ENCODE measurements at places on chromosomes 13 and 19.

DNA sequence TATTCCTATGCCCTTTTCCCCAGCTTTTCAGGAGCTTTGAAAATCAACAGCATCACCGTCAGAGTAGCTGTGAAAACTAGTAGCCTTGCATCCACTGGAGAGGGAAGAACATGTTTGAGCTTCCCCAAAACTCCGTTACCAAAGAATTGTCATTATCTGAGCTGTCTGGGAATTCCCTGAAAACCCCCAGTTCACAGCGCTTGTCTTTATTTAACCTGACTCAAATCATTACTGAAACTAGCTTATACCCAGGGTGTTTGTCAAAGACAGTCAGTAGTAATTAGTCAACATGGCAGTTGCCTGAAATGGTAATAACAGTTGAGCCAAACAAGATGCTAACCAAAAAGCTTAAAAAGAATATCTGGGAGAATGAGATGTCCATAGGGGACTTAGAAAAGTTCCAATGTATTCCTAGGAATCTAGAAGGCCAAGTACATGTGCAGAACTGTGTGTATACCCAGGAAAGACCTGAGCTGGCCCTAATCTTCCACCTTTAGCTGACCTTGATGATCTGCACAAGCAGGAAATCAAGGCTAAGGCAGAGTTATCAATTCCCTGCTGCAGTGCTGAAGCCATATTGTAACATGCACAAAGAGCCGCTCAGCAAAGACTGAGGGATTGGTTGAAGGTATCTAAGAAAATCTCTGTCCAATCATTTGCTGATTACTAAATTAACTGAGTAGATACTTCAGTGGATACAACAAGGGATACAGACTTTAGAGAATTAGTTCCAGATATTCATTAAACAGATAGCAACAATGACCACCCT is 130.8 kb downstream of the KL start:
- no peak for DNase-seq

- DNase-seq = no peak
Measured at GRCh38 chr19:46845959-46846459, 4.6 kb downstream of the AP2S1 start.

DNA sequence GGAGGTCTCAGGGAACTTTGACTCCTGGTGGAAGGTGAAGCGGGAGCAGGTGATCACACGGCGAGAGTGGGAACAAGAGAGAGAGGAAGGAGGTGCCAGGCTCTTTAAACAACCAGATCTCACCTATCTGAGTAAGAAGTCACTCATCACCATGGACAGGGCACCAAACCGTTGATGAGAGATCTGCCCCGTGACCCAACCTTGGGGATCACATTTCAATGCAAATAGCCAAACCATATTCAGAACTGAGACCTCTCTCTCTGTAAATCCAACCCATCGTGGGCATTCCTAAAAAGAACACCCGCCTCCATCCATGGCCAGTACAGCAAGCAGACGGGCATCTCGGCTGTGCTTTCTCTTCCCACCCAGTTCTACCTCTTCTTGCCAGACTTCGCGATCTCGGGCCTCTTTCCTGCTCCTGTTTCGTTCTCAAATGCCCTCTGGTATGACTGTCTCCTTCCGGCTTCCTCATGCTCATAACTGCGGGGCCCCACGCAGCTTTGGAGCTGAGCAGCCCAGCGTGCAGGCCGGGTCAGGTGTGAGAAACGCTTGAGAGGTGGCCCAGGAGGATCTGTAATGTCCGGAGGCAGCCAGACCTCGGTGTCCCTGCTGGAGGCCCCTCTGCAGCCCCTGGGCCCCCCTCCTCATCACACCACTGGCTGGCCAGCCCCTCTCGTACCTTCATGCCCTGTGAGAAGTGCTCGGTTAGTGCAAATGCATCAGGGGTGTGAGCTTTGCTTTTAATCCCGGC is 97.0 kb upstream of the GPR183 start:
- no peak for DNase-seq

DNA sequence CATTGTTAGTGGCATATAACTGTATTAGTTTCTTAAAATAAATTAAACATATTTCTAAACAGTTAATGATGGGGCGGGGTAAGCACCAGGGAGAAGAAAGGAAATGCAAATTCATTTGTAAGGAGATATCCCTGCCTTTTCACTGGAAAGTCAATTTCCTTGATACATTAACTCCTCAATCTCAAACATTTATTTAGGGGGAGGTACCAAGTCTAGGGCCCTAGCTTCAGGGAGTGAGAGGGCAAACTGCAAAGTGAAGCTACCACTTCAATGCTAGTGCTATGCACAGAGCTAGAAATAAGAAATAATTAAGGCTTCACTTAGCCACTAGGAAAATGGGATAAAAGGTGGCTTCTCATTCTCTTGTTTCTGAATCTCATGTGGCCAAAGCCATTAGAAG is 115.3 kb upstream of the FNDC3A start:
- no peak for DNase-seq

DNA sequence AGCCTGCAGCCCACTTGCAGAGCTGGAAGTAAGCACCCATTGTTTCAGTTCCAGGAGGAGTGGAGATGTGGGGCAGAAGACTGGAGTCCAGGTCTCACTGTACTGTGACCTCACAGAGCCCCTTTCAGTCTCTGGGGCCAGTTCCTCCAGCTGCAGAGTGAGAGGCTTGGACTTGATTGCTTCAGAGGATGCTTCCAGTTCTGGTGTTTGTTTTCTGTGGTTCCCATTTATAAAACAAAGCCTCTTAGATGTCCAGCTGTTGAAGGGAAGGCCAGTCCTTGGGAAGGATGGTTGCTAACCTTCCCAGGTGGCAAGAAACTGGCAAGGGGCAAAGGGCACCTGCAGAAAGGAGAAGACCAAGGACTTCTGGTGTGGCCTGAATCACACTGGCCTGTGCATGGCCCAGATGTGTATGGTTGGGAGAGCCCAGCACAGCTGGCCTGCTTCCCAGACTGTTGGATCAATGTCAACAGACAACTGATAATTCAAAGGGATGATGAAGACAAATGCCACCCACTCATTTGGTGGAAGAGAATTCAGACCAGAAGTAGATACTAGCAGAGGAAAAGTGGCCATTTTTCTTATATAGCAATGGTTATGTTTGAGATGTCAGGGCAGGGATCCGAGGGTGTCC is 218.5 kb downstream of the ZNF536 start:
- no peak for DNase-seq

GRCh38 chr13:77918391-77919245 is at the start of gene EDNRB:
TSS of gene EDNRB (minus strand) at chr13:77918831. CDS start at chr13:77918573, 258 bp downstream.
- DNase-seq = no peak

DNA sequence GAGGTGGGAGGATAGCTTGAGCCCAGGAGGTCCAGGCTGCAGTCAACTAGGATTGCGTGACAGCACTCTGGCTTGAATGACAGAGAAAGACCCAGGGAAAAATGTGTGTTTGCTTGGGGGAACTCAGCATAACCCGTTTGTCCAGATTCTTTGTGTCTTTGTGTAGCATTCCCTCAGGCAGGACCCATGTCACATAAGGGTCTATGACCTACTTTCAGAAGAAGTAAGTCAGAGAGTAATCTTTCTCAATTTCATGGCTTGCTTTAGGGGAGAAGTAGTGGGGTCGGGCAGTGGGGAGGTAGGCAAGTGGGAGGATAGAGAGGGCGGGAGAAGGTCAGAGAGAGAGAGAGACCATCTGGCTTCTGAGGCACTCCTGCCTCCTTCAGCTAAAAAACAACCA is 11.9 kb upstream of the PSPC1 start:
- no peak for DNase-seq

DNA sequence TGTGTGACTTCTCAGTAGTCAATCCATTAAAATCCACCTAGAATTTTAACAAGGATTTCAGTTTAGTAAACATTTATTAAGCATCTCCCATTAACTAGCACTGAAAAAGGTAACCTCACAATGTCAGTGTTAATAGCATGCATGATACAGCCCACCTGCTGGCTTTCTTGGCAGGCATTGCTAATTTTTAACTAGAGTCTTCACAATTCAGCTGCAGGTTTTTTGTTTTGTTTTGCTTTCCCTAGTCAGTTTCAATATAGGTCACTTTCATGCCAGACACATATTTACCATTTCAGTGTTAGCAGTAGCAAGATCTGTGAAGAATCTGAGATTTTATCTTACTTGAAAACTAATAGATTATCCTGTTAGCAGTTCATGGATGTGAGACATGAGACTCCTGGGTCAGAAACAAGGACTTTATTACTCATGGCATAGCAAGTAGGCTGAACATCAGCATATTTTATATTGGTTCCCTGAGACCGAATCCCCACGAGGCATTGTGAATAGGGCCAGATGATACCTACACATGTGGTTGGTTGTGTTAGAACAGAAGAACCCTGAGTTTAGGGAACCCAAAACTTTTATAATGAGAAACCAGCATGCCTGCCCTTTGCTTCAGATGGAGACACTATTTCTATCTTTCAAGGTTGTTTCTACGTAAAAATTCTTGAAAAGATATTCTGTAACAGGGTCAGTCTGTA is 198.0 kb upstream of the HTR2A start:
- no peak for DNase-seq

DNA sequence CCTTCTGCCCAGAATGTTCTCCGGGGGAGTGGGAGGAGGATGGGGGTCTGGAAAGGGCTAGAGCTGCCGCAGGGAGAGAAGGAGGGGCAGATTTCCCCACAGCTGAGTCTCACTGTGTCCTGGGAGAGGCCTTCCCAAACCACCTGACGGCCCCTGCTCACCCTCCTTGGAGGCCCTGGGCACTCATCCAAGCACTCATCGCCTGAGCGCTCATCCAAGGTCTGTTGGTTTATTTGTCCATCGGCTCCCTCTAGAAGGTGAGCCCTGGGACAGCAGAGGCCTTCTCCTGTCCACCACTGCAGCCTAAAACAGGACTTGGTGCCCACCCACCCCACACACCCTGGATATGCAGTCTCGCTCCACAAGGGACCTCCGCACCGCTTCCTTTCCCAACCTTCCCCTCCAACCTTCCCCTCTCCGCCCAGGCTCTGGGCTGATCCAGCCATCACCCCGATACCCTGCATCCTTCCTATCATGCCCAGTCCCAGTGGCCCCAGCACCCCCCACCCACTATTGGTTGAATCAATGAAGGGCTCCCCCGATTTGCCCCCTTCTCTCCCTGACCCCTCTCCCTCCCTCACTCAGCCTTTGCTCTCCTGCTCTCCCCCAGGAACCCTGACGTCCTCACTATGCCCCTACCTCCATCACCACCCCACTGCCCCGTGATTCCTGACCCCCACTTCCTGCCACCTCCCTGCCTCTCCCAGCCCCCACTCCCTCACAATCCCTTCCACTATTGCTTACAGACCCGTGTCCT is 1.7 kb downstream of the UBXN6 start:
- no peak for DNase-seq

DNA sequence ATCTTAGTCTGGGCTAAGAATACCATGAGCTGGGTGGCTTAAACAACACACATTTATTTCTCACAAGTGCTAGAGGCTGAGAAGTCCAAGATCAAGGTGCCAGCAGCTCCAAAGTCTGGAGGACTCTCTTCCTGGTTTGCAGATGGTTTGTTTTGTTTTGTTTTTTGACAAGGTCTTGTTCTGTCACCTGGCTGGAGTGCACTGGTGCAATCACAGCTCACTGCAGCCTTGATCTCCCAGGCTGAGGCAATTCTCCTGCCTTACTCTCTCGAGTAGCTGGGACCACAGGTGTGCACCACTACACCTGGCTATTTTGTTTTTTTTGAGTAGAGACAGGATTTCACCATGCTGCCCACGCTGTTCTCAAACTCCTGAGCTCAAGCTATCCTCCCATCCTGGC is 15.5 kb downstream of the APLP1 start:
- no peak for DNase-seq

- DNase-seq = no peak
Measured at GRCh38 chr13:95239283-95239682, 62.0 kb downstream of the ABCC4 start.

GRCh38 chr13:99731747-99732146 is 230.5 kb downstream of the TM9SF2 start:
- DNase-seq = no peak

- peak; percentile 81 for DNase-seq
Measured at GRCh38 chr19:45779231-45780145, 2.8 kb downstream of the DMPK start.

DNA sequence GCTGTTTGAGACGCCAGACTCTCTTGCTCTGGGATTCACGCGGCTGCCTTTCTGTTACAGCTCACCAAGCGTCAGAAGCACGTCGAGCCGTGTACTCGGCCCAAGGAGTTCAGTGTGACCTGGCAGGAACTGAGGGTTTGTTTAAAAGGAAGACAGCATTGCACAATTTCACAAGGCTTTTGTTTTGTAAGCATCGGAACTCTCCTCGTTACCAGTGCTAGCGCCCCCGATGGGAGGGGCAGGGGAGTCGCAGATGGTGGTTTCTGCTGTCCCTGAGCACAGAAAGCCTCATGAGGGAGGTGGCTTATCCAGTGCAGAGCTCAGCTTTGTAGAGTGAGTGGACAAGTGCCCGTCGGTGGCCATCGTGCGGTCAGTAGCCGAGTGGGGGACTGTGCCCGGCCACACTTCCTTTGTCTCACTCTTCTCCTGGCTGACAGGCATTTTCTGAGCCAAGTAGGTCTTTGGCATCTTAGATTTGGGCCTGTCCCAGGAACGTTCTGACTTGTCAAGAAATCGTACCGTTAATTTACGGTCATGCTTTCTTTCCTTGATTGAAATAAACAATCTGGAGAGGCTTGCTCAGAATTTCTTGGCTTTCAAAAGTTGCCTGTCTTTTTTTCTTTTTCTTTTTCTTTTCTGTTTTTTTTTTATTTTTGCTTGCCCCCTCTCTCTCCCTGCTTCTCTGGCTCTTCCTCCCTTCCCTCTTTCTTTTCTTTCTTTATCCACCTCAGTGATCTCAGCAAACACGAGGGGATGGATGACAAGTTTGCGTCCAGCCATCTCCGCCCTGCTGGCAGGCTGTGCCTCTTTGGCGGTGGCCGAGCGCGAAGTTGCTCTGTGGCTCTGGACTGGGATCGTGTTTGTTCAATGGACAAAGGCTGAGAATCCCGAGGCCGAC is 7.7 kb downstream of the KDM4B start:
- DNase-seq = no peak

- DNase-seq = no peak
Measured at GRCh38 chr13:41311406-41312175, 524 bp downstream of the NAA16 start.

DNA sequence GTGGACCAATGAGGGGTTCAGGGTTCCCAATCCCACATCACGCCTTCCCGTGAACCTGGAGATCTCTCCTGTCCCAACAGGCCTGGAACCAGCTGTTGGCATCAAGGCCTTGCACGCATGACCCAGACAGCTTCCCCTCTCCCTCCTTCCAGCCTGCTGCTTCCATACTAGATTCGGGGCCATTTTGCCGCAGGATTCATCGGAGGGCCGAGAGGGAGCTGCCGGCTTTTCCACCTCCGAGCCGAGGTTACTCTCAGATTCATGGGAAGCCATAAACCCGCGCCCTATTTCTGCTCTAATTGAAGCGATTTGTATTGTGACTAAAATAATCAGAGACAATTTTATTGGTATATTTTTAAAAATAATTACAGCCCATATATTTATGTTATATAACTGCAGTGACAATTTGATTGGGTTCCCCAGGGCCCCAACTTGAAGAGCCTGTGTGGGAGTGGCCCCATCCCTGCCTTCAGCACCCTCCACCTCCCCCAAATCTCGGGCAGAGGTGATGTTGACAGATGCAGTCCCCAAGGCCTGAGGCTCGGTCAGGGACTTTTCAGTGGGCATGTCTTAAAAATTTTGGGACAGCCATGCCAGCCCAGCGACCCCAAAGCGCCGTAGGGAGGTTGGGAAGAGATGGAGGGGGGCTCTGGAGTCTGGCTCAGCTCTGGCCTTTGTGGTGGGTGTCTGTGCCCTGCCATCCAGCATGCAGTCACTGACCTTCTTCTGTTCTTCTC is 30.8 kb upstream of the PEPD start:
- DNase-seq = no peak

- no peak for DNase-seq
Measured at GRCh38 chr13:60974296-60974695, 441.4 kb downstream of the PCDH20 start.
